ENCODE measurements at places on chromosomes 7 and 10. TPM values are rescaled to one million over a fixed set of nuclear protein-coding genes. Genes with fewer than 3 reads are reported as not detected.
A peak's percentile ranks its signal among the peaks of the same experiment; 100 is the strongest.

The CC2D2B gene
- 0.19 TPM for total RNA-seq

DNA sequence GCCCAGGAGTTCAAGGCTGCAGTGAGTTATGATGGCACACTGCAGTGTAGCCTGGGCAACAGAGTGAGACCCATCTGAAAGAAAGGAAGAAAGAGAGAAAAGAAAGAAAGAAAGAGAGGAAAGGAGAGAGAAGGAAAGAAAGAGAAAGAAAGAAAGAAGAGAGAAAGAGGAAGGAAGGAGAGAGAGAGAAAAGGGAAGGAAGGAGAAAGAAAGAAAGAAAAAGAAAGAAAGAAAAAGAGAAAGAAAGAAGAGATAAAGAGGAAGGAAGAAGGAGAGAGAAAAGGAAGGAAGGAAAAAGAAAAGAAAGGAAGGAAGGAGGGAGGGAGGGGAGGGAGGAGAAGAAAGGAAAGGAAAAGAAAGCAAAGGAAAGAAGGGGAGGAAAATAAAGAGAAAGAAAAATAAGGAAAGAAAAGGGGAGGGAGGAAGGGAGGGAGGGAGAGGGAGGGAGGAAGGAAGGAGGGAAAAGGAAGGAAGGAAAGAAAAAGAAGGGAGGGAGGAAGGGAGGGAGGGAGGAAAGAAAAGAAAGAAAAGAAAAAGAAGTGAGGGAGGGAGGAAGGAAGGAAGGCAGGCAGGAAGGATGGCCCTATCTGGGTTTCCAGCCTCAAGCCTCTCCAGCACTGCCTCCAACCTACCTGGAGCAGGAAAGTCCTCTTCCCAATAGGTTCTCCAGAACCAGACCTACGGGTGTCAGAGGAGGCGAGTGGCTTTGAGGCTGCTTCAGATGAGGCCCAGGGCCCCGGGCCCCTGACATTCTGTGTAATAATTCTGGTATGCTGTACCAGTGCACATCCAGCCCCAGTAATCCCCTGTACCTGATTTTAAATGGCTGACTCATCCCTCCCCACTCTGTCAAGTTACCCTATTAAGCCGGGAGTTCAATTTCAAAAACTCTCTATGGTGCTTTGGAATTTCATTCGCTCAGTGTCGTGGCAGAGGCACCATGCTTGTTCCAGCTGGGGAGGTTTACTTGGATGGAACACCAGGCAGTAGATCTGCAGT is 6.8 kb upstream of the PARD3 start:
- H3K36me3 ChIP-seq, result no peaks in the 10 kb centered on the region
- DNase-seq, result peak; percentile 60
- peak overlapping the region; percentile 65 for H3K27ac ChIP-seq
- H3K4me3 ChIP-seq, result no peak overlapping the region
- no peaks in the 10 kb centered on the region for H3K27me3 ChIP-seq
- H3K4me1 ChIP-seq, result peaks cover 26% of the 10 kb centered on the region

GRCh38 chr7:7527047-7527446 is 8.6 kb downstream of the COL28A1 start:
- H3K36me3 ChIP-seq, result peaks cover 16% of the 10 kb centered on the region
- H3K27me3 ChIP-seq, result no peaks in the 10 kb centered on the region
- no peaks in the 10 kb centered on the region for H3K4me1 ChIP-seq
- H3K27ac ChIP-seq, result no peak overlapping the region
- DNase-seq, result no peak
- H3K4me3 ChIP-seq, result no peak overlapping the region

DNA sequence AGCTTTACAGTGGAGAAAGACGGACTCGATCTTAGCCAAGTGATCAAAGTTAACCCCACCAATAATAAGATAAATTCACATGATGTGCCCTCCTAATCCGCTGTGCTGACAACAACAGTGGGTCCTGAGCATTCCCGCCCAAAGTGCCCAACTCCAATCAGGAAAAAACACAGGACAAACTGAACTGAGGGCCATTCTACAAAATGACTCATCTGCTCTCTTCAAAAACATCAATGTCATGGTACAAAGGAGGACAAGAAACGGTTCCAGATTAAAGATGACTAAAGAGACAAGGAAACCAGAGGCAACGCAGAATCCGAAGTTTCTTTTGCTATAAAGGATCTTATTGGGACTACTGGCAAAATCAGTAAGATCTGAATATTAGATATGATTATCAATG is 79.4 kb downstream of the CTBP2 start:
- peak overlapping the region; percentile 95 for H3K27ac ChIP-seq
- DNase-seq, result no peak
- H3K4me1 ChIP-seq, result peaks cover 80% of the 10 kb centered on the region
- H3K4me3 ChIP-seq, result no peak overlapping the region
- H3K27me3 ChIP-seq, result no peaks in the 10 kb centered on the region

DNA sequence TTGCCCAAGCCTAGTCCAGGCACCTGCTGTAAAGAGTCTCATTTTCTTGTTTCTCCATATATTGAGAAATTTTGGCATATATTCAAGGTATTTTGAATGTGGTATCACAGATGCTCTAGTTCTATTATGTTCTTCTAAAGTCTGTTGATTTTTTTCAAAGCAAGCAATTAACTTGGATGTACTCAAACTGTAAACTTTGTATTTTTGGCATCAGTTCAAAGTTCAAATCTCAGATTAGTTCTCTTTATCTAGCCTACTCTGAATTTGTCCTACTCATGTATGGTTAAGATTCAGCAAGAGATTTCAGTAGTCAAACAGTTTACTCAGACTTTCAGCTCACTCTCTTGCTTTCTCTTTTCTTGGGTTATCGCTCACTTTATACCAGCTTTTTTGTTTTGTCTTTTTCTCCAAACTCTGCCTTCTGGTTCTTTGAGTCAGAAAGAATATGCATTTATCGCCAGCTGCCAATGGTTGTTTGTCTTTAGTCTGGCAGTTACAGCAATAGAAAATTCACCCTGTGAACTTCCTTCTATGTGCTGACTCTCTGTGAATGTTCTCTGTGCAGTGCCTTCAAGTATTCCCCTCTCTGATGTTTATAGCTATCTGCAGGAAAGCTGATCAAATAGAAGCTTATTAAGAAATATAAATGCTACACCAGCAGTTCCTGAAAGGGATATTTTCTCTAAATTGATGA is 56.0 kb downstream of the ANKRD7 start:
- H3K27ac ChIP-seq, result no peak overlapping the region
- no peaks in the 10 kb centered on the region for H3K27me3 ChIP-seq
- no peaks in the 10 kb centered on the region for H3K36me3 ChIP-seq
- no peaks in the 10 kb centered on the region for H3K4me1 ChIP-seq
- H3K4me3 ChIP-seq, result no peak overlapping the region

GRCh38 chr7:148708026-148708885 is 9.6 kb downstream of the CUL1 start:
- DNase-seq, result no peak
- no peaks in the 10 kb centered on the region for H3K36me3 ChIP-seq
- H3K27me3 ChIP-seq, result no peaks in the 10 kb centered on the region
- H3K4me3 ChIP-seq, result no peak overlapping the region
- no peak overlapping the region for H3K27ac ChIP-seq
- peaks cover 70% of the 10 kb centered on the region for H3K4me1 ChIP-seq

- H3K27ac ChIP-seq, result no peak overlapping the region
- no peak for DNase-seq
- H3K4me3 ChIP-seq, result no peak overlapping the region
- no peaks in the 10 kb centered on the region for H3K27me3 ChIP-seq
These were observed 175.4 kb downstream of the CELF2 start for GRCh38 chr10:11193001-11193551.

DNA sequence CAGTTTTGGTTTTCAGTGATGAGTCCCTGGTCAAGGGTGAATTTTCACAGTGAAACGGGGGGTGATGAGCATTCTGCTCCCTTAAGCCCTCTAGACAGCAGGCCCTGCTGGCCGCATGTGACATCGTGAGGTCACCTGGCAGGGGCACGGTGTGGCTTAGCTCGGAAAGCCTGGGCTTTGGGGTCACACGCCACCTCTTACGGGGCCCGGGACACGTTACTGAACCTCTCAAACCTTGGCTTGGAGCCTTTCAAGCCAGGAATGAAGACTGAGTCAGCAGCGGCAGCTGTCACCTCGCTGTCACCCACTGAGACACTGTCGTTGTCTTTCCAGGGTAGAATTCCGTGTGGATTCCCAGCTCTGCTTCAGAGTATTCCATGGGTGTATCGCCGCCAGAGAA is 4.1 kb downstream of the GET4 start:
- H3K27me3 ChIP-seq, result no peaks in the 10 kb centered on the region
- no peaks in the 10 kb centered on the region for H3K36me3 ChIP-seq
- H3K27ac ChIP-seq, result peak overlapping the region; percentile 87

GRCh38 chr7:138755331-138755747 is 42.5 kb upstream of the TMEM213 start:
- H3K4me1 ChIP-seq, result no peaks in the 10 kb centered on the region
- H3K27ac ChIP-seq, result no peak overlapping the region
- H3K27me3 ChIP-seq, result no peaks in the 10 kb centered on the region
- no peak for DNase-seq
- no peaks in the 10 kb centered on the region for H3K36me3 ChIP-seq
- no peak overlapping the region for H3K4me3 ChIP-seq
